ENCODE measurements at places on chromosomes 5 and 9. TPM values are rescaled to one million over a fixed set of nuclear protein-coding genes. Genes with fewer than 3 reads are reported as not detected.

- H3K36me3 ChIP-seq = no peaks in the 10 kb centered on the region
- H3K27ac ChIP-seq = no peak overlapping the region
- H3K27me3 ChIP-seq = no peaks in the 10 kb centered on the region
- no peaks in the 10 kb centered on the region for H3K4me1 ChIP-seq
- no peak overlapping the region for H3K4me3 ChIP-seq
- no peak for DNase-seq
These were observed 228.6 kb downstream of the SLF1 start for GRCh38 chr5:94847019-94847418.

DNA sequence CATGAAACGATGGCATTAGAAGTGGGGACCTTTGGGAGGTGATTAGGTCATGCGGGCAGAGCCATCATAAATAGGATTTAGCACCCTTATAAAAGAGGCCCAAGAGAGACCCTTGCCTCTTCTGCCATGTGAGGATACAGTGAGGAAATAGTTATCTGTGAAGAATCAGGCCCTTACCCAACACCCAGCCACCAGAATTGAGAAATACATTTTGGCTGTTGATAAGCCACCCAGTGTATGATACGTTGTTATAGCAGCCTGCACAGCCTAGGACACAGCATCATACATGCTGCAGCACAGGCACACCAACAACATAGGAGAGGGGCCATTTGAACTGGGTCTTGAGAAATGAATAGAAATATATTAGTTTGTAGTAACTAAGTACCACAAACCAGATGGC, 8.0 kb upstream of the MAMDC2 start:
- no peak for DNase-seq
- no peaks in the 10 kb centered on the region for H3K27me3 ChIP-seq
- no peaks in the 10 kb centered on the region for H3K36me3 ChIP-seq
- no peak overlapping the region for H3K4me3 ChIP-seq

DNA sequence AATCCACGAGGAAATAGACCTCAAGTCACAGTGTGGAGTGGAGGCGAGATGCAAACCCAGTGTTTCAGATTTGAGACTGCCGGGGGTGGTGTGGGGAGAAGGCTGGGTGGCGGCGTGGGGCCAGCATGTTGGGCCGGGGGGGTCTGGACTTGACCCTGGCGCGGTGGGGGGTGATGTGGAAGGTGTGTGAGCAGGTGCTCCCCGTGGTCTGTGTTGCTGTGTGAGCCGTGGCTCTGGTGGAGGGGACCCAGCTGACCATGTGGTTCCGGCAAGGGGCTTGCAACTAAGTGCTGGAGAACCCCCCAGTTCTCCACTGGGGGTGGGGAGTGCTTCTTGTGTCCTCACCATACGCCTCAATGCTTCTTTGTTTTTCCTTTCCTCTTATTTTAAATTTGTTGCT, 25.8 kb downstream of the PRRC2B start:
- no peak overlapping the region for H3K4me3 ChIP-seq
- peaks cover 3% of the 10 kb centered on the region for H3K36me3 ChIP-seq
- no peaks in the 10 kb centered on the region for H3K27me3 ChIP-seq
- H3K27ac ChIP-seq = no peak overlapping the region

- peaks cover 2% of the 10 kb centered on the region for H3K27me3 ChIP-seq
- H3K36me3 ChIP-seq = no peaks in the 10 kb centered on the region
- no peak overlapping the region for H3K27ac ChIP-seq
- H3K4me3 ChIP-seq = no peak overlapping the region
These were observed 74.2 kb upstream of the FBXL7 start for GRCh38 chr5:15425766-15426165.

DNA sequence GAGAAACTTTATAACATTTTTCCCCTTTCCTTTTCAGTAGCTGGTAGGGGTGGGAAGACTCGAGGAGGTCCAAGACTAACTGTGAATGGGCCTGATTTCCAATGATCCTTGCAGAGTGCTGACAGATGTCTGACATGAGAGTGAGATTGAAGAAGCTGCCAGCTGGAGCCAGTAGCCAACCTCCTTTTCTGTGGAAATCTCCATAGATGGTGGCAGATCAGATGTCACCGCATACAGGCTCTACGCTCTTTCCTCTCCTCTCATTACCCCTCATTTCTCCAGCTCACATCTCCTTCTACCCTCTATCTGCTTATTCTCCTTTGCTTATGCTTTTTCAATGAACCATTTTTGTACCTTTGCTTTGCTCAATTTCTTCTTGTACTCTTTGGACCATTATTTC, 395.2 kb upstream of the TNC start:
- no peaks in the 10 kb centered on the region for H3K27me3 ChIP-seq
- H3K4me3 ChIP-seq = no peak overlapping the region
- DNase-seq = no peak
- H3K27ac ChIP-seq = no peak overlapping the region
- peaks cover 5% of the 10 kb centered on the region for H3K4me1 ChIP-seq

NUTM2F gene
- total RNA-seq = not detected

DNA sequence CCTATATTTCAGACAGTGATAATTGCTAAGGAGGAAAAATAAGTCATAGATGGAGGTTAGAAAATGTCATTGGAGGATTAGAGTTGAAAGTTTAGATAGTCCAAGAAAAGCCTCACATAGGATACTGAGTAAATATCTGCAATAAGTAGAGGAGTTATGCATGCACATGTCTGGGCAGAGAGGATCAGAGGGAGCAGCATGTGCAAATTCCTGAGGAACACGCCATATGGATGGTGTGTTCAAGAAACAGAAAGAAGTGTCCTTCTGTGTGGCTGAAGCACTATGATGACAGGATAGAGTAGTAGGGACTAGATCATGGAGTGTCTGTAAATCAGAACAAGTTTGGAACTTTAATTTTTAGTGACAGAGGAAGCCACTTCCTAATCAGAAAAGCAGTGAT, 52.2 kb downstream of the SGCD start:
- no peaks in the 10 kb centered on the region for H3K36me3 ChIP-seq
- no peak overlapping the region for H3K4me3 ChIP-seq
- H3K4me1 ChIP-seq = peaks cover 19% of the 10 kb centered on the region
- no peak for DNase-seq
- H3K27me3 ChIP-seq = no peaks in the 10 kb centered on the region
- no peak overlapping the region for H3K27ac ChIP-seq

PRR16 gene
- 10.6 TPM for total RNA-seq

- no peaks in the 10 kb centered on the region for H3K36me3 ChIP-seq
- DNase-seq = peak; percentile 6
- H3K4me1 ChIP-seq = no peaks in the 10 kb centered on the region
- no peaks in the 10 kb centered on the region for H3K27me3 ChIP-seq
- no peak overlapping the region for H3K4me3 ChIP-seq
These were observed 693.8 kb downstream of the DNAH5 start for GRCh38 chr5:13250464-13251291.

DNA sequence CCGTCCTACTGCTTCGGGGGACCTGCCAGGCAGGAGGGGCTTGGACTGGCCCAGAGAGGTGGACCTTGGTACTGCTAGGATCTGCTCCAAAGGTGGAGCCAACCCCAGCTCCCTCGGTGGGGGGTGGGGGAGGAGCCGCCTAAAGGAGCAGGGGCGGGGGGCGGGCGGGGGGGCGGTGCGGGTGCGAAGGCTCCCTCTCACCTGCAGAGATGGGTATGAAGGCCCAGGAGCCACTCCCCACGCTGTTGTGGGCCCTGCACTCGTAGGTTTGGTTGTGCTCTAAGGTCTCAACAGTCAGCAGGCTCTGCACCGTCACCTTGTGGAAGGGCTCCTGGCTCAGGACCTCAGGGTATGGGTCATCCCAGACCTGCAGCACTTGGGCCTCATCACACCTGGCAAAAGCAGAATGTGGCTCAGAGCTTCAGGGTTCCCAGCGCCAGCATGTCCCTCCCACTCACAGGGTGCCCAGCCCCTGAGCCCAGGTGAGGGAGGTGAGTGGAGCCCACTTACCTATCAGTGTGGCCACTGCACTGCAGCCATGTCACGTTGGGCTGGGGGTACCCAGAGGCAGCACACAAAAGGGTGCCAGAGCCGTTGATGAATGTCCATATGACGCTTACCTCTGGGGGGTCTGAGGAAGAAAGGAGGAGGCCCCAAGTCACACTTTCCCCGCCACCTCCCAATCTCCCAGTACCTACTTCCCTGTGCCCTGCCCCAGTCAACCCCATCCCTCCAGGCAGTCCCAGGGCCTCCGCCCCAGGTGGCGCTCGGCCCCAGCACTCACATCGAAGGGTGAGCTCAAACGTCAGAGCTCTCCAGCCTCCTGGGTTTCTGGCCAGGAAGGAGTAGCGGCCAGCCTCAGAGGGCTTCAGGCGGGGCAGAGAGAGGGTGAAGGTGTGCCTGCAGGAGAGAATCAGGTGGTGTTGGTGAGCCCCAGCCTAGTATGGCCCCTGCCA, 16.4 kb downstream of the CSF1R start:
- no peak overlapping the region for H3K4me3 ChIP-seq
- no peak overlapping the region for H3K27ac ChIP-seq
- peaks cover 25% of the 10 kb centered on the region for H3K4me1 ChIP-seq
- DNase-seq = no peak
- H3K27me3 ChIP-seq = peaks cover 10% of the 10 kb centered on the region
- H3K36me3 ChIP-seq = no peaks in the 10 kb centered on the region

- peak overlapping the region; percentile 56 for H3K27ac ChIP-seq
- peaks cover 3% of the 10 kb centered on the region for H3K36me3 ChIP-seq
These were observed 711 bp downstream of the PGGT1B start for GRCh38 chr5:115262011-115262320.

- no peak overlapping the region for H3K4me3 ChIP-seq
- H3K36me3 ChIP-seq = peaks cover 13% of the 10 kb centered on the region
- no peaks in the 10 kb centered on the region for H3K27me3 ChIP-seq
- H3K4me1 ChIP-seq = no peaks in the 10 kb centered on the region
- no peak for DNase-seq
These were observed 34.4 kb downstream of the SRD5A1 start for GRCh38 chr5:6667648-6668047.

GRCh38 chr9:107760469-107761242, 271.1 kb upstream of the KLF4 start:
- H3K27me3 ChIP-seq = no peaks in the 10 kb centered on the region
- H3K4me3 ChIP-seq = no peak overlapping the region
- no peak for DNase-seq
- no peaks in the 10 kb centered on the region for H3K4me1 ChIP-seq
- no peak overlapping the region for H3K27ac ChIP-seq

DNA sequence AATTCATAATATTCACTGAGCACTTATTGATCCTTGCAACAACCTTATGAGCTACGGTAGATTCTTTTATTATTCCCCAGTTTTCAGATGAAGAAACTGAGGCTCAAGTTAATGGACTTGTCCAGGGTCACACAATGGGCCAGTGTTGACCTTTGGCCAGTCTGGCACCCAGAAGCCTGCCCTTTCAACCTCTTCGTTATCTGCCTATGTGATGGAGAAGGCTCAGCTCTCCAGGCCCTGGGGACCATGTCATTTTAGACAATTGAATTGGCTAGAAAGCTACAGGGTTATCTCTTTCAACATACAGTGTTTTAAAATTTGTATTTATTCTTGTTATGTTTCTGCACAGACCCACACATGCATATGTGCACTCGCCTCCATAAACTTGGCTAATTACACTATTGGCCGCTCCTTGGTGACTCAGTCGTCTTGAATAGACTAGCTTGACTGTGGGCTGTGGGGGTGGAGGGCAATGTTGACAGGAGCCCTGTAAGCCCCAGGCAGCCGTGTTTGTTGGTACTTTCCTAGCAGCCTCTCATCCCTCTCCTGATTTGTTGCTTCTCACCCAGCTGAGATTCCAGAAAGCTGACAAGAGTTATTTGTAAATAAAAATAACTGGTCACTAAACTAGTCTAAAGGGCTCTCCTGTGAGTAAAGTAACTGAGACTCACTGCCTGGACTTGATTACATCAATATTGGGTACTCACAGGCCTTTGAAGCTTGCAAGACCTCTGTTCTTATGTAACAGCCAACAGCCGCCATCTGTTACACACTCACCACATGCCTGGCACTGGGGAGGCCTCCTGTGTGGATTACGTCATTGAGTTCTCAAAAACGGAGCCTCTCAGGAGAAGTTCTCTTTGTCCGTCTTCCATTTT, 8.5 kb upstream of the ANGPTL2 start:
- H3K4me3 ChIP-seq = no peak overlapping the region
- no peaks in the 10 kb centered on the region for H3K27me3 ChIP-seq
- peak overlapping the region; percentile 85 for H3K27ac ChIP-seq
- H3K4me1 ChIP-seq = peaks cover 50% of the 10 kb centered on the region
- no peaks in the 10 kb centered on the region for H3K36me3 ChIP-seq

DNA sequence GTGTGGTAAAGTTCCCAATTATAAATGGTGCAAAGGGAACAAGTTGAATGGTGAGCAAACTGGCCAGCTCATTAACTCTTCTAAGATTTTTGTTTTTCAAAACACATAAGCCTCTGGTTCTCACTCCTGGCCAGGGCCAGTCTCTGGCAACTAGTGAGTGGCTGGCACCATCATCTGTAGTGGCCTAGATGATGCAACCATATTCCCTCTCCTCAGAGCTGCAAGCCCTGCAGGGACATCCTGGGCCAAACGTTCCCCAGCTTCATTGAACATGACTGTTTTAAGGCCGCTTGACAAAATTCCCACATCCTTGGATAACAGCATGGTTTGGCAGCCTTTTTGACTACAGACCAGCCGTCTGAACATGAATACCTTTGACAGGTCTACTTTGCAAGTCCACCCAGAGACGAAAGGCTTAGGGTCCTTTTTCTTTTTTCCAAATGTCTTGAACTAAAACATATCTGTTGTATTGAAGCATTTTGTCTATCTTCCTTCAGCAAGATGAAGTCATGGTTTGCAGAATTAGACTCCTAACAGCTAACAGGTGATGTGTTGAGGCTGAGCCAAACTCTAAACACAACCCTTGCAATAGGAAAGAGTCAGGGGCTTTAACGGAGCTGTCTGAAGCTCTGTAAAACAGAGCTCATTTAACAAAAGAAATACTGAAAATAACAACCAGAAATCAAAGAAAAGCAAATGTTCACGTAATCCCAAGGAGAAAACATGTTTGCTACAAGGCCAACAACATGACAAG, 23.8 kb downstream of the MACROH2A1 start:
- no peak overlapping the region for H3K4me3 ChIP-seq
- H3K27ac ChIP-seq = no peak overlapping the region
- peaks cover 56% of the 10 kb centered on the region for H3K4me1 ChIP-seq
- no peaks in the 10 kb centered on the region for H3K27me3 ChIP-seq
- peaks cover 33% of the 10 kb centered on the region for H3K36me3 ChIP-seq

DNA sequence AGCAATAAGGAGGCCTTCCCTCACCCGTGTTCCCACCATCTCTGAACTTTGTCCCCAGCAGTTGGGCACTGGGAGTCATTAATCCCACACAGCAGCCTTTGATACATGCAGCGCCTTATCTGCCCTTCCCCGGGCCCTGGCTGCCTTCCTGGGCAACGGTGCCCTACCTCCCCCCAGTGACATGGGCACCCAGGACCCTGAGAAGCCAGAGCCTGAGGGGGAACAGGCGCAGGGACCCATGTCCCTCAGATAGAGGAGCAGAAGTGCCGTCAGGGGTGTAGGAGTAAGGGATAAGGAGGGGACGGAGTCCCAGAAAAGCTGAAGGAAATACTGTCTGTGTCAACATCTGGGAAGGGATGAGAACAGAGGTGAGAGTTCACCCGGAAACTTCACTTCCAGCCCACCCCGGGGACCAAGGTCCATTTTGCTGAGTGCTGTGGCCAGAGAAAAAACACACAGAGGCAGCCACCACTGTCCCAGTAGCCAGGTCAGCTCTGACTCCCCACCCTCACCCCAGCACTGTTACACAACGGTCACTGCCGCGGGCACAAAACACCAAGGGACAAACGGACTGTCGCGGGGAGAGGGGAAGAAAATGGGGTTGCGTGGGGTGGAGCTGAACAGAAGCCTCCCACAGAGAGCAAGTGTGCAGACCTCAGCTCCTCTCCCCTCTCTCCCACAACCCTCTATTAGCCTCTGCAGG, 3.8 kb downstream of the PCDH1 start:
- H3K4me1 ChIP-seq = peaks cover 8% of the 10 kb centered on the region
- H3K27ac ChIP-seq = no peak overlapping the region
- DNase-seq = no peak

All from IMR-90 (cell line).